ENCODE measurements at places on chromosomes 16 and 17. TPM values are rescaled to one million over a fixed set of nuclear protein-coding genes. Genes with fewer than 3 reads are reported as not detected.

DNA sequence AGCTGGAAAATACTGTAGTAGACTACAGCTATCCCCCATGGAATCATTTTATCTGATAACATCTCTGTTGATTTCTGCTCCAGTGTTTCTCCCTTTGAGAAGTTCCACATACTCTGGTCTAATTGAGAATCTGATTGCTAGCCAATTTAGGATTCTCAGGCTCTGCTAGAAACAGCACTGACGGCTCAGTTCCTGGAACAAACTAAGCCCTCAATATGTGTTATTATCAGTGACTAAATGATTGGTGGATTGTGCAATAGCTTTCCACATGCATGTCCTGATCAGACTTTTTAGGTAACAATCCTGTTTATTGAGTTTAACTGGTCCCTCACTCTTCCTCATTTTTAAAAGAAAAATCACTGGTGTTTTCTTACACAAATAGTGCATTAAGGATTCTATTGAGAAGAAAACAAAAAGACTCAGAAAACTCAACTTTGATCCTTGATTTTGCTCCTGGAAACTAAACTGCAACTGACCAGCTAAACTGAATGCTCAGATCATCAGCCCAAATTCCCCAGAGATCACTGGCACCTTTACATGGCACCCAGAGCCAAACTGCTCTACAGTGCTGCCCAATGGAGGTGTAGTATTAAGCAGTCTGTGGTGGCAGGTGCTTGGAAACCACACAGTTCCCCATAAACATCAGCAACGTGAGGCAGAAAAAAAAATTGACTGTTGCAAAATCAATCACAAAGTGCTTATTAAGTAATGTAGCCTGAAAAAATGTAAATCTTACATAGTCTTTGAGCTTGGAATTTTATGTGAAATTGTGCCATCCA, 423.7 kb downstream of the TOX3 start:
- no peak for DNase-seq

DNA sequence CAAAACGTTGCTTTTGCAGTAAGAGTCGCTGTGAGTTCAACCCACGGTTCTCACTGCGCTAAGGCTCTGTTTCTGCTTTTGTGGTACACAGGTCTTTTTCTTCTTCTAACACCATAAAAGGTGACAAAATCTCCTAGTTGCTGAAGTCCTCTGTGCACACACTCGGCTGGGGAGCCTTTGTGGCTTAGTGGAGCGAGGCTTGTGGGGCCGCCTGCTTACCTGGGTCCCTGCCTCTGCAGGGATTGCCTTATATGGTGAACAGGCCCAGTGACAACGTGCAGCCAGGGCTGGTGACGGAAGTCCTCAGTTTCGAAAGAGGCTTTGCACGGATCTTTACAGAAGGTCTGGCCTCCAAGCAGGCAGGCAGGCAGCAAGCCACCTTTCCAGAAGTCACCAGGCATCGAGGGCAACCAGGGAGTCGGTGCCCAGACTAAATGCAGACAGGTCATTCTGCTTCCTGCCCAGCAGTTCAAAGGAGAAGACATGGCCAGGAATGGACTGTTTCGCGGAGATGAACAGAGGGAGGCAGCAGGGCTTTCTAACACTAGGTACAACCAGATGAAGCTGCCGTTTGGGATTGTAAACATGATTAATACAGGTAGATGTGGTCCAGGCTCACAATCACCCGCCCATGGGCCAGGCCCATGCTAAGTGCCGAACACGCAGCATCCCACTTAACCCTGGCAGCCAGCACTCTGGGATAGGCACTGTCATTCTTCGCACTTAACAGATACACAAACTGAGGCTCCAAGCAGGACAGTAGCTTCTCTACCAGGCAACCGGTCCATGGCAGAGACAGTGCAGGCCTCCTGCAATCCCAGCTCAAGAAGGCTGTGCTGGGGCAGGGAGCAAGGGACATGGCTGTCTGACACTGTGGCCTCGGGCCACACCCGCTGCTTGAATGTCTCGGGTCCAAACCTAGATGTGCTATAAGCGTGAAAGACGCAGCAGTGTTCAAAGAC, 10.7 kb upstream of the MEAK7 start:
- DNase-seq, result peak; percentile 46

DNA sequence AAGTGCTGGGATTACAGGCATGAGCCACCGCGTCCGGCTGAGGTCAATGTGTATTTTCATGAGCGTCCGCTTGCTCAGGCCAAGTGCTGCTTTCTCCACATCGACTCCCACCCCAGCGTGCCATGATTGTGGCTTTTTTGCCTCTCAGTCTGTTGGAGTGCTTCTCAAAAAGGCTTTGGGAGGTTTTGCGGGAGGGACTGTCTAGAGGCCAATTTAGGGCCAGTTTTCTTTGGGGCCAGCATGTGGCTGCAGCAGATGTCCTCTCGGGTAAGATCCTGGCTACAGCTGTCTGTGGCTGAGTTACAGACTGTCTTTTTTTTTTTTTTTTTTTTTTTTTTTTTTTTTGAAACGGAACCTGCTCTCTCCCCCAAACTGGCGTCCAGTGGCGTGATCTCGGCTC, 6.5 kb downstream of the C16orf90 start:
- DNase-seq, result no peak

- no peak for DNase-seq
Observed at GRCh38 chr17:14926073-14926472, 339.1 kb downstream of the PMP22 start.

- no peak for DNase-seq
Observed at GRCh38 chr17:36616061-36617029, 15.0 kb downstream of the MRM1 start.

GRCh38 chr16:84110527-84110926, 6.2 kb downstream of the MBTPS1 start:
- DNase-seq, result no peak

DNA sequence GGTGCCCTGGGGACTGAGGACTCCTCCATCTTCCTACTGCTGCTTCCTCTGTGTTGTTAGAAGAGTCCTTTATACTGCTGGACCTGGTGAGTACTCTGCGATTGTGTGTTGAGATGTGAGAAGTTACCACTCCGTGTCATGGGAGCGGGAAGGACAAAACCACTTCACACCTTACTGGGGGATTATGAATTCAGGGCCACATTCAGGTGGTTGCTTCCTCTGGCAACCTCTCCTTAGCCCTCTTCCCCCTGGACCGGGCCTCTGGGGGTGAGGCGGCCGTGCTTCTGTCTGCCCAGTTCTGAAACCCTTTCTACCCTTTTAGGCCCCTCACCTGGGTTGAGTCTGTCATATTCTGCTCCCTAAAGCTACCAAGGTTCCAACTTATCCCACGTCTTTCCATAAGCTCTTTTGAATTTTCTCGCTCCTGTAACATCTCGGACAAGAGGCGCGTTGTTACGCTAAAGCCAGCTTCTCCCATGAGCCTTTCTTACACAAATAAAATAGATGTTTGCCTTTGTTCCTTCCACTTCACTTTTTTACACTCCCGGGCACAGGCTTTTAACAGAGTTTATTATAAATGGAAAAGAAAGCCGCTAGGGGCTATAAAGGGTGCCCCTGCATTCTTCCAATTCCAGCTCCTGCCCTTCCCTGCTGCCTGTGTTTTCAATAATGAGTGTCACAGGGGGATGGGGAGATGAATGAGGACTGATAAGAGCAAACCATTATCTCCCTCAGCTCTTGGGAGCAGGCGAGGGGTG, 20.7 kb upstream of the CDH13 start:
- DNase-seq, result no peak

- DNase-seq, result peak; percentile 31
Observed at GRCh38 chr16:87060034-87060986, 256.9 kb downstream of the C16orf95 start.

- DNase-seq, result no peak
Observed at GRCh38 chr17:77459018-77459755, 318.4 kb downstream of the SEC14L1 start.

DNA sequence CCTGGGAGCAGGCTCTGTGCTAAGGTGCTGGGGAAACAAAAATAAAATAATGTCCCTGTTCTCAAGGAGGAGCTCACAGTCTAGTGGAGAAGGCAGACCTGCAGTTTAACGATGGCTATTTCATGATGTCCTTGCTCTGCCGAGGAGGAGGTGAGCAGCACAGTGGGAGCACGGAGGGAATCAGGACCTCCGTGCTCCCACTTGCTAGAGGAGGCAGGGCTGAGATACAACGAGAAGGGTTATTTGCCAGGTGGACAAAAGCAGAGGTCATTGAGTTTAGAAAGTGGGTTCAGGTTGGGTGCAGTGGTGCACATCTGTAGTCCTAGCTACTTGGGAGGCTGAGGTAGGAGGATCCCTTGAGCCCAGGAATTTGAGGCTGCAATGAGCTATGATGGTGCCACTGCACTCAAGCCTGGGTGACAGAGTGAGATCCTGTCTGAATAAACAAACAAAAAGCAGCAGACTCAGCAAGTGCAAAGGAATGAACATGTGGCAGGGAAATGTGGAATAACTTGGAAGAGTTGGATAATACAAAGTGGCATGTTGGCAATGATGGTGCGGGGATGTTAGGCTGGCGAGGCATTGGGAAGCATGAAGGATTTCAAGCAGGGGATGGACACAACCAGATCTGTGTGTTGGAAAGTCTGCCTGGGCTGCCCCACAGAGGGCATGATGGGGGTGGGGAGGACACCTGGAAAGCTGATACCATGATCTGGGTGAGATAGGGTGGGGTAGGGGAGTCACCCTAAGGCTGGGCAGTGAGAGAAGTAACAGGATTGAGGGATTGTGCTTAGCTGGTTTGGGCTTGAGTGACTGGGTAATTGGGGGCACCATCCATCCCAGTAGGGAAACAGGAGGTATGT, 12.8 kb upstream of the TNS4 start:
- no peak for DNase-seq

DNA sequence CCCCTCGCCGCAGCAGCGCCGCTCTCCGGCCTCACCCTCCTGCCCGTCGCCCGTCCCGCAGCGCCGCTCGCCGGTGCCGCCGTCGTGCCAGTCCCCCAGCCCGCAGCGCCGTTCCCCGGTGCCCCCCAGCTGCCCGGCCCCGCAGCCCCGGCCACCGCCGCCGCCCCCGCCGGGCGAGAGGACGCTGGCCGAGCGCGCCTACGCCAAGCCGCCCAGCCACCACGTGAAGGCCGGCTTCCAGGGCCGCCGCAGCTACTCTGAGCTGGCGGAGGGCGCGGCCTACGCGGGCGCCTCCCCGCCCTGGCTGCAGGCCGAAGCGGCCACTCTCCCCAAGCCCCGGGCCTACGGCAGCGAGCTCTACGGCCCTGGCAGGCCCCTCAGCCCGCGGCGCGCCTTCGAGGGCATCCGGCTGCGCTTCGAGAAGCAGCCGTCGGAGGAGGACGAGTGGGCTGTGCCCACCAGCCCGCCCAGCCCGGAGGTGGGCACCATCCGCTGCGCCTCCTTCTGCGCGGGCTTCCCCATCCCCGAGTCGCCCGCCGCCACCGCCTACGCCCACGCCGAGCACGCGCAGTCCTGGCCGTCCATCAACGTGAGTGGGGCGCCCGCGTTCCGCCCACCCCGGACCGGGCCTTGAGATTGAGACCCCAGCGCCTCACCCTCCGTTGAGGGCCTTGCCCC, 15.0 kb downstream of the TBKBP1 start:
- peak; percentile 39 for DNase-seq

DNA sequence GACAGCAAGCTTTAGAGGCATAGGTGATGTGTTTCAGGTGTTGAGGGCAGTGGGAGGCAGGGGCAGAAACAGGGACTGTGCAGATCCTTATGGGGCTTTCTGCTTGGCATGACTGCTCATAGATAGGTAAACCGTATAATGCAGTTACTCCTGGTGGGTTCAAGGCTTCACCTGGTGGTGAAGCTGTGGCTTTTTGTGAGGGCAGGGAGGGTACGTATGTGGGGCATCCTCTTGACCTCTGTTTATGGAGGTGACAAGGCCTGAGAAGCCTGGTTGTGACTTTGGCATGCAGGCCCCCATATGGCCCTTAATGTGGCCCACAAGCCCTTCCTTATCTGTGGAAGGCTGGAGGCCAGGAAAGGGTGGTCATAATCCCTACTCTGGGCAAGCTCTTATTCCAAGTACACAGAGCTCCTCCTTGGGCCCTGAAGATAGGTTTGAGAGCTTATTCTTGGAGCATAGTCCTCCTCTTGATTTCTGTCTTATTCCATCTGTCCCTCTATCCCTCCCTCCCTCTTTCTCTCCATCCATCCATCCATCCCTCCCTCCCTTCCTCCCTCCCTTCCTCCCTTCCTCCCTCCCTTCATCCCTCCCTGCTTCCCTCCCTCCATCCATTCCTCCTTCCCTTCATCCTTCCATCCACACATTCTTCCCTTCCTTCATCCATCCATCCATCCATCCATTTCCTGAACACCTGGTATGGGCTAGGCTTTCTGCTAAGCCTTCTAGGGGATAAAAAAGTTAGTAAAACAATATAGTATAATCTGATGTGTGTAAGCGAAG, 1.3 kb upstream of the CCL16 start:
- no peak for DNase-seq

SUZ12 gene
- 11.4 TPM for total RNA-seq

NLRC3 gene
- 0.55 TPM for total RNA-seq

ALDH3A1 gene
- total RNA-seq, result 12.9 TPM

TBC1D3B gene
- total RNA-seq, result not detected
